ENCODE measurements at places on chromosomes 4 and X.

DNA sequence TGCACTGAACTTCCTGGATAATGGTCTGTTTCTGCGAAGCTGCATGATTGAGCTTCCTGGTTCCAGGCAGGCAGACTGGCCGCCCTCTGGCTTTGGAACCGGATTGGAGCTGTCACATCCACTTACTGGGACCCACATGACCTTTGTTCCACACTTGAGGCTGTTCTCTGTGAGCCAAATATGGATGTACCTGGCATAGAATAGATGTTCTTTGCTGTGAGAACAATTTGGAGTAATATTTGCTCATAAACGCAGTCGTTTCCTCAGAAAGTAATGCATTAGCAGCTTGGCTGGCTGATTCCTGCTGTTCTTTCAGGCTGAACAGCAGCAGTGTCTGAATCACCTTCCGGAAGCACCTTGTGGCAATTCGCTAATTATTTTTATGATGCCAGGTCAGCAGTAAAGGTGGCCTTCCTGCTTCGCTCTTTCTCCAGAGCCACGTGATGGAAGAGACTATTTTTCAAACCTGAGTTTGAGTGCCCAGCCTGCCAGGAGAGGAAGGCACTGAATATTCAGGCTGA, 78.1 kb upstream of the BOD1L1 start:
- no peak for DNase-seq

DNA sequence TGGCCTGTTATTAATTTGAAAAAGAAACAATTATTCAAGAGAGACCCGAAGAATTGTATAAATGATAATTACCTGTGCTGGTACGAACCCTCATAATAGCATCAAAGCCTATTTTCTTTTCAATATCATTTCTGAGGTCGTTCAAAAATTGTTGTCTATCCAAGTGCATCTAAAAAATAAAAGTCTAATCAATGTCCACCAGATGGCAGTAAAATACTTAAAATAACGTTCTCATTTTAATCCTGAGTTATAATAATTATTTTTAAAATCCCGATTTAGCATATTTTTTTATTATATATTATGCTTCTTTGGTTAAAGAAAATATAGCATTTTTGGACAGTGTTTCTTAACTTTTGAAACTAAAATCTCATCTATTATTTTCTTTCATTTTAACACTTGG, 55.7 kb downstream of the METTL14 start:
- no peak for DNase-seq

DNA sequence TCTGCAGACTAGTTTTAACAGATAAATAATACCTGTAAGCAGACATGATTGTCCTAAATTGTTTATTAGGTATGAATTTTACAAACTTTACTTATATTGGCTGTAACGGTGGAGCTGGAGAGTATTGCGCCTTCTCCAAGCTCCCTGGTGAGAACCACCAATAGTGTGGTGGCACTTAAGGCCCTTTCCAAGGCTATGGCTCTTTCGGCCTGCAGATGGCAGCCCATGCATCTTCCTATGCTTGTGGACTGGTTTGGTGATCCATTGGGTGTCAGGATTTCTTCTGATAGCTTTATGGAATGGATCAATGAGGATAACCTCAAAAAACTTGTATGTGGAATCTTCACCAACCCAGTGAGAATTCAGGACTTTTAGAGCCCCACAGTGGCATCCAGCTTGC, 7.8 kb downstream of the LARP1B start:
- DNase-seq, result peak; percentile 10

GRCh38 chr4:36278789-36279188, 2.6 kb upstream of the DTHD1 start:
- DNase-seq, result no peak

DNA sequence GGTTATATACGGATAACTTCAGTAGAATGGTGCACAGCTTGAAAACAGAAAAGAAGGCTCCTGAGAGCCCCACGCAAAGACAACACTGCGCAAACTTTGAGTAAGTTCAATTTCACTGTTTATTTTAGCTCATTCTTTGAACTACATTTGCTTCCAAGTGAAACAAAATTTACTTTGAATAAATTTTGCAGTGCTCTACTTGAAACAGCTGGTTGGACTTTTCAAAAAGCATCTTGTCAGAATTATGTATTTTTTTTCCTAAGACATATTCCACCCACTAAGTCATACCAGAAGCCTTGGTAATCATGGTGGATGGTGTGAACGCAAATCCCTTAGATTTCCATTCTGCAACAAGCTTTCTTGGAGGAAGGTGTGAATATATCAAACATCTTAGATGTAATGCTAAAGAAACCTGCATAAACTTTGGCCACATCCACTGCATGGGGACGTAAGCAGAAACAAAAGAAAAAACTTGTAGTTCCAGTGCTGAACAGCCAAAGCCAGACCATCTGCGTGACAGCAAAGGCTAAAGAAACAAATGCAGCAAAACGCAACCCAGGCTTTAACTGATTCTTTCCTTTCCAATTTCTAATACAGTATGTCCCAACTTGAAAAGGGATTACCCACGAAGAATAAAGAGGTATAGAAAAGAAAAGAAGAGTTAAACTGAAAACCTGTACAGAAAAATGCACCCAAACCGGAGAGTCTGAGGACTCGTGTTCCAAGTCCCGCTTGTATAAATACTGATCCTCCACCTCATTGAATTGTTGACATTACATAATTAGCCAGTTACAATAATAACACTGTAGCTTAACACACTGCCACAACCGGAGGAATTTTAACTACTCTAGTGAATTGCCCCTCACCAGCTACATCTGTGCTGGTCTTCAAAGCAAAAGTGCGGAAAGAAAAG, 90.9 kb downstream of the SH3RF1 start:
- DNase-seq, result peak; percentile 28

DNA sequence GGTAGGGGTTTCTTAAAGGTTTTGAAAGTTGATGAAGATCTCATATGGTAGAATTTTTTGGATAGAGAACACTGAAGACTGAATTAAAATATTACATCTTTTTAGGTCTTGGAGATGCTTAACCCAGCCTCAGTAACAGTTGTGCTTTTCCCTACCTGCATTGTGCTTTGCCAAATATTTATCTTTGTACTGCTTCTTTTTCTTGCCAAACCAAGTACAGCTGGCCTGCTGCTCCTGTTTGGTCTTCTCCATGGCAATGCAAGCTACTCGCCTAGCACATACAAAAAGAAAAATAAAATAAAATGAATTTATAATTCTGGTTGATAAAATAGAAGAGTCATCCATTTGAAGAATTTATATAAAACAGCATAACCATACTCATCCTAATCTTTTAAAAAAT, 95.4 kb downstream of the NYX start:
- no peak for DNase-seq

GRCh38 chr4:102578819-102579218, 77.7 kb downstream of the NFKB1 start:
- no peak for DNase-seq

Data from fibroblast of skin of abdomen (primary cell).